ENCODE measurements at places on chromosomes 16 and 17.

- no peak for DNase-seq
These were observed 32.1 kb downstream of the TRIM25 start for GRCh38 chr17:56881685-56882295.

DNA sequence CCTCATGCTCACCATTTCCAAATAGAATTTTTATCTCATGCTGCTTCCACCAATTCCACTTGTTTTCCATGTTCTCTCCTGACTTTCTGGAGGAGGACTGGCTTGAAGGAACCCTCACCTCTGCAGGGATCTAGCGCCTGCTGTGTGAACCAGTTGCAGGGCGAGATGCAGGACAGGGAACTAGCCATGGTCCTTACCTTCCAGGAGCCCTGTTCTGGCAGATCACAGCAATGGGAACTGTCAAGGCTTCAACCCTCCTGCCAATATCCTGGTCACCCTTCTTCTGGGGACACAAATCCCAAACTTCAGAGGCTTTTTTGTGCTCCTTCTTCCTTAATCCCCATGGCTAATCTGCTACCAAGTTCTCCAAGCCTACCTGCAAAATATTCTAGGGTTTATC, 60.4 kb upstream of the MMP2 start:
- DNase-seq, result no peak

DNA sequence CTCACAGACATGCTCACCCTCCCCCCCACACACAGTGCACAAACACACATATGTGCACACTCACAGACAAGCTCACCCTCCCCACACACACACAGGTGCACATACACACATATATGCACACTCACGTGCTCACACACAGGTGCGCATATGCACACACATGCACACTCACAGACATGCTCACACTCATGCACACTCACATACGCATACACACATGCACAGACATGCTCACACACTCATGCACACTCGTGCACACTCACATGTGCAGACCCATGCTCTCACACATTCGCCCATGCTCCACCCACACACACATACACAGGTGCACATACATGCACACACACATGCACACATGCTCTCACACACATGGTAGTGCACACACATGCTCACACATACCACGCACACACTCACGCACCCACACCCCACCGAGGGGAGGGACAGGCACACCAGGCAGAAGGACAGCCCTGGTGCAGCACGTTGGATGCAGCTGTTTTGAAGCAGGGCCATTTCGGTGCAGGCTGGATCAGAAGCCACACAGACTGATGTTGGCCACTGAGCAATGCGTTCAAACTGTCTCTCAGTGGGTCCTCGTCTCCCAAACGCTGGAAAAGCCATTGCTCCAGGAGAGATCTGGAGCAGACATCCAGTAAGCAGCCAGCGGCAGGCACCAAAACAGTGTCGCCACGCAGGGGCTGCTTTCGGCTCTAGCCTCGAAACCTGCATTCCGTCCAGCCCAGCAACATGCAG, 86.2 kb upstream of the ZNF469 start:
- DNase-seq, result no peak

- no peak for DNase-seq
These were observed 248.3 kb downstream of the KATNIP start for GRCh38 chr16:27798241-27798640.

- no peak for DNase-seq
These were observed 51.9 kb downstream of the SHCBP1 start for GRCh38 chr16:46569231-46569735.

GRCh38 chr17:76142585-76143041, 1.6 kb upstream of the FOXJ1 start:
- no peak for DNase-seq

- no peak for DNase-seq
These were observed 276.1 kb downstream of the SNX29 start for GRCh38 chr16:12252616-12253015.

DNA sequence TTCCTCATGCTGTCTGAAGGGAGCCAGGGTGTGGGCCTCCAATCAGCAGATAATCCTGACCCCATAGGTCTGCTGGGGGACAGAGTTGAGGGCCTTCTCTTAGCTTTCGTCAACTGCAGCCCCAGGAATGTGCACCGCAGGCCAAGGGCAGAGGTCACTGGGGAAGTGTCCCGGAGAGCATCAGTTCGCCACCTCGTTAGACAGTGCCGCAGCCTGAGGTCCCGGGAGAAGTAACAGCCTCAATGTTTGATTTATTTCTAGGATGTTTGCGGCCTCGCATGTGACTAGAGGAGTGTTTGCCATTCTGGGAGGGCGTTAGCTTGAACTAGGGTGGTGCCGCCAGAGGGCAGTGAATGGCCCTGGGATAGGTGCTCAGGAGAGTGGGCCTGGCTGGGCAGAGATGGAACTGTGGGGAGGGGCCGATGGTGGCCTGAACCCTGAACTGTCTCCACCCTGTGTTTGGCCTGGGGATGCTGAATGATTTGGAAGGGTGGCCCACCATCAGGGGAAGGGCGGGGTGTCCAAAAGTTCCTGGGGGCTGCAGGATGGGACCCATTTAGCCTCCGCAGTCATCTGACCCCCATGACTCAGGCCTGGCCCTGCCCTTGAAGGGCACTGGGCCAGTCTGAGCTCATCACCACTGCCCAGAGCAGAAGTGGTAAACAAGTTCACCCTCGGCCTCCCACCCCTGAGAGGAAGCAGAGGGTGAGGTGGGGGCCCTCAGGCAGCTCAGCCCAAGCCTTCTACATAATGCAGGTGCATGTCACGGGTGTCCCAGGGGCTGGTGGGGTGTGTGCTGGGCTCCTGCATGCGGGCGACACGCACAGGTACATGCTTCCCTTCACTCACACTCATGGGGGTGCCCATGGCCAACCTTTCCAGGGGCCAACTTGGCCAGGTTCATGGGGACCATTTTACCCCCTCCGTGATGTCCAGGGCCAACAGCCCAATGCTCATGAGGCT, 12.4 kb upstream of the TAC4 start:
- DNase-seq, result no peak

- no peak for DNase-seq
These were observed 6.4 kb downstream of the ASPHD1 start for GRCh38 chr16:29906520-29907244.

Data from stimulated activated CD4-positive, alpha-beta T cell treated with anti-CD3 and anti-CD28 coated beads, TNF-alpha, amount 100 ng/mL, for 24 hours (primary cell).